ENCODE measurements at places on chromosomes 5 and 9.

DNA sequence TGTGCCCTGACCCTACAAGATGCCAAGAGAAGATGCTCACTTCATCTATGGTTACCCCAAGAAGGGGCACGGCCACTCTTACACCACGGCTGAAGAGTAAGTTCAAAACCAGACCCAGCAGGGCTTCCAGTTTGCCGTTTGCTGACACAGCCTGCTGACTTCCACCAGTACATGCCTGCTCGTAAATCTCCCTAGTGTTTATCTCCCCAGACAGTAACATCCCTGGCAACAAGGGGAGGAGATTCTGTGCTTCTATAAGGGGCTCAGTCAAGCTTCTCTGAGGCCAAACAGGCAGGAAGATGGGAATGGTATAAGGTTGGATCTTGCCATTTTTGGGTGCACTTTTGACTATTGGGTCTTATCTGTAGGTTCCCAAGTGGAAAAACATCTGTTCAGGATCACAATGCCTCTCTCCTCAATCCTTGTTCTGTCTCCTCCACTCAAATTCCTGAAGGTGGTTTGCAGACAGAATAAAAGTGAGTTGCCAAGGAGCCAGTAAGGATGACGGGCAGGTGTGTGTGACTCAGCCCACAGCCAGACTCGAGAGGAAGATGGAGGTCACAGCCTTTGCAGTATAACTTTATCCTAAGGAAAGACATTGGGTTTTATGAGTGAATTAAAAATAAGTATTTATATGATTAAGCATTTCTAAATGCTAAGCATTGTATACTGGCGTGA is 1.9 kb downstream of the MLANA start:
- DNase-seq = no peak

- no peak for DNase-seq
Observed at GRCh38 chr5:177429248-177430040, 3.0 kb downstream of the GRK6 start.

DNA sequence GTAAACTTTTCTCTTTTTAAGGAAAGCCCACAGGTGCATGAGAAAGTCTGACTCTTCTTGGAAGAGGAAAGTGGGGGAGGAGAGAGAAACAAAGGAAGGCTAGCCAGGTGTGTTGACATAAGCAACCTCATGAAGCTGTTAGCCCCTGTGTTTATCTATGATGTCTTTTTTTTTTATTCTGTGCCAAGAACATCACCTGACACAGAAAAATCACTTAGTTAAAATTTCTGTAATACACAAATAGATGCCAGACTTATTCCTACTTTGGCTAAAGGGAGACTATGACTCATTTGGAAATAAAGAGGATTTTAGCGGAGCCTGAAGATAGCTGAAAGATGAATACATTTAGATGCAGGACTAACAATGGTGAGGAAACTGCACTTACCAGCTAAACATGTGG is 58.3 kb downstream of the BAAT start:
- peak; percentile 48 for DNase-seq

GRCh38 chr5:57113481-57113880 is 60.4 kb upstream of the GPBP1 start:
- no peak for DNase-seq

DNA sequence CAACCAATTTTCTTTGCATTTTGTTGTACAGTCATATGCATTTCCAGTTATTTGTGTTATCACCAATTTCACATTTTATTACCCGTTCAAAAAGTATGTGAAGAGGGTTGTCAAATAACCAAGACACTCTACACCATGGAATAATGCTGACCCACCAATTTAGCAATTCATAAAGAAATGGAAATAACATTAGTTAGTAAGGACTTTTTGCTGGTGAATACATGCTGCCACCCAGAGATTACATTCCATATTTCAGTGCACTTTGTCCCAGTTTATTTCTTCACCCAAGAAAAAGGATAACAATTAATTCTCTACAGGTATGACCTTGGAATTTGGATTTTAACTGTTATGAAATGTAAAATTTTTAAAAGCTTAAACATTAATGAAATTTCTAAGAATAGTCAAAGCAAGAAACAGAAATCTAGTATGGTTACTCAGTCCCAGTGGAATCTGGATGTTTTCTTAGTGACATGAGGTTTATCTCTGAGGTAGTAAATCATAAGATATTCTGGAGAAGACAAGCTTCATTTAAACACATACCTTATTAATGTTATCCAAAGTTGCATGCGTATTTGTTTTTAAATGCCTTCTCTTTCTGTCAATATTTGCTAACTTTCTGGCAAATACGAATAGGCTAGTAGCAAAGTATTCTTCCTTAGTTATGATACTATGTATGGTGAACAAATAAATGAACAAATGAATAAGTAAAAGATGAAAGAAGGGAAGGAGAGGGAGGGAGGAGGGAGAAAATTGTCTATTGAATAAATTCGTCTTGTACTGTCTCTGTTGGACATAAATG is 100.6 kb downstream of the CETN3 start:
- DNase-seq = no peak

DNA sequence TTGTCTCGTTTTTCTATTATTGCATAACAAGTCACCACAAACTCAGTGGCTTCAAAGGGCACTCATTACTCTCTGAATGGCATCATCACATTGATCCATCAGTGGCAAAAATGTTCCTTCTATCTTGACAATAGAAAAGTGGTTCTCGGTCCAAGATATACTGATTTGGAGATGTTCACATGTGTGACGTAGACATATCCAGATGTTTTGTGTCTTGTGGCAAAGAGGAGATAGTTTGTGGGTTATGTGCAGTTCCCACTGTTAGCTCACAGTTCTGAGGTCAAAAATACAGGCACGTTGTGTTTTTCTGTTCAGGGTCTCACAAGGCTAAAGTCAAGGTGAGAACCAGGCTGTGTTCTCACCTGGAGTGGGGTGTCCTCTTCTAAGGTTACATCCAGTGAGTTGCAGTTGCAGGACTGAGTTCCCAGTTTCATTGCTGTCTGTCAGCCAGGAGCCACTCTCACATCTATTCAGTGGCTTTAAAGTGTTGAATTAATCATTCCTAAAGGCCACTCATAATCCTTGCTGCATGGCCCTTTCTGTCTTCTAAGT is 55.3 kb downstream of the GAS1 start:
- no peak for DNase-seq

DNA sequence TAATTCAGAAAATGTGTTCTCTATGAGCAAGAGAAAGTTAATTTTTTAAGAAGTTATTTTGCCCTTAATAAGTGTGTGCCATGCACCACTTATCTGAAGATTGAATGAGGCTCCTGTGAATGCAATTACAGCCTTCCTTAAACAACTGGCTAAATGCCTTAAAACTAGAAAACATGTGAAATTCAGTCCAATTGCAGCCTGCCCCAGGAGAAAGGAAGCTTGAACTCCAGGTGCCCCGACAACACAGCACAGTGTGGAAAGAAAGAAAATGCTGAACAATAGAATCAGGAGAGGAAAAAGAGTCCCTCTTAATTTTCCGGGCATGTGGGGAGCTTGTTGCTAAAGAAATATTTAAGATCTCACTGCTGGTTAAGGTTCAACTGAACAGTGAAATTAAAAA is 8.8 kb downstream of the LHFPL2 start:
- no peak for DNase-seq

Measured in NCI-H2029 treated with DMSO at 0.1 percent for 48 hours (cell line).